Stimulated activated naive CD8-positive, alpha-beta T cell treated with anti-CD3 and anti-CD28 coated beads, Interleukin-15, Interleukin-2, amounts not matched to agents 100 U/mL and 50 U/mL, for 24 hours (primary cell): ENCODE measurements at places on chromosomes 1 and 21.

- no peak for DNase-seq
These were observed 547.9 kb upstream of the TMPRSS15 start for GRCh38 chr21:18951271-18952038.

DNA sequence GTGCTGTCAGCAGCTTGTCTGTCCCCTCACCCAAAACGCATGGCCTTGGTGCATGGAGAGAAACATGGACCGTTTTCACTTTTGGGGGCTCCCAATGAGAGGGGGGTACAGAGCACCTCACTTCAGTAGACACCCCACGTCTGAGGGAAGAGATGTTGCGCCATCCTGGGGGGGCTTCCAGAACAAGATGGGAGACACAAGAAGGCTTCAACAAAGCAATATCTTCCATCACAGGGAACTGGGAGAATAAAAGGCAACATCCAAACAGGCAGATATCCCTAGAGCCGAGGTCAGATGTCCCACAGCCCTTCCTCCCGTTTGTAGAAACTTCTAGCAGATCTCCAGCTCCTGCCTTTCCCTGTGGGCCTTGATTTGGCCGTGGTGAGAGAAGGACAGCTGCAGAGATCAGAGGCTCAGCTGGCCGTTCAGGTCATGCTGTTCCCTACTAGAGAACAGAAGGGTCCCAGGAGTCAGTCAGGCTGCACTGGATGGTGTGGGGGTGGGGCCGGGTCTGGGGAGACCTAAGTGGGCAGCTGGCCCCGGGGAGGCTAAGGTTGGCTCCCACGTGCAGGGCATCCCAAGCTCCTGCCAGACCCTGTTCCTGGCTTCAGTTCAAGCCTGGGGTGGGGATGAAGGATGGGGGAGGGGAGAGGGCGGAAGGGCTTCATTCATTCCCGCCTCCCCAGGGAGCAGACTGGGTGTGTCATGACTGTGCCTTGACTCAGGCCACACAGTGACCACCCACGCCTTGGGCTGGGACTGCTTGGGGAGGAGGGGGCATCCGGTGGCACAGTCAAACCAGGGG lies 4.4 kb downstream of the PLOD1 start:
- DNase-seq: no peak

DNA sequence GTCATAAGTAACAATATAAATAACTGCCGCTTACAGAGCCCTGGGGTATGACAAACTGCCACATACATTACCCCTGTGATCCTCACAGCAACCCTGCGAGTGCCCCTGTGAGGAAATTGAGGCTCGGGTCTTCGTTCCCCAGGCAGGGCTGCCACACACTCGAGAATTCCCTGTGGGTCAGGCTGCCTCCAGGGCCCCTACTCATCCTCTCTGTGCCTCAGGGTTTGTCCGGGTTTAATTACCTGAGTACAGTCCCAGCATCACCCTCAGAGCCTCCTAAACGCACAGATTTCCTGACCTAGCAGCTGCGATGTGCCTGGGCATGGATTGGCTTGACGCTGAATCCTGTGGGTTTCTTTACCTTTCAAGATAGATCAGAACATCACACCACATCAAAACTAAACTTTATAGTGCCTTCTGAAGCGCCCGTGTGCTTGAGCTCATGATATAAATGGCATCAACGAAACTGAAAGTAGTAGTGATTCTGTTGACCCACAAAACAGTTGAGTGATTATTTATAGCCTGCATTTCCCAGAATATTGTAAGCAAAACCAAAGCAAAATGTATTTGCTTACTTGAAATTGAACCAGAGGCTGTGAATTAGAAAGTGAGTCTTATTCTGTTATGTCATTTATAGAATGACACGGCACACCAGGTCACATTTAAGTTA lies 14.0 kb downstream of the SLC37A1 start:
- DNase-seq: peak; percentile 46

- DNase-seq: no peak
These were observed 3.4 kb upstream of the FALEC start for GRCh38 chr1:150511985-150512660.

DNA sequence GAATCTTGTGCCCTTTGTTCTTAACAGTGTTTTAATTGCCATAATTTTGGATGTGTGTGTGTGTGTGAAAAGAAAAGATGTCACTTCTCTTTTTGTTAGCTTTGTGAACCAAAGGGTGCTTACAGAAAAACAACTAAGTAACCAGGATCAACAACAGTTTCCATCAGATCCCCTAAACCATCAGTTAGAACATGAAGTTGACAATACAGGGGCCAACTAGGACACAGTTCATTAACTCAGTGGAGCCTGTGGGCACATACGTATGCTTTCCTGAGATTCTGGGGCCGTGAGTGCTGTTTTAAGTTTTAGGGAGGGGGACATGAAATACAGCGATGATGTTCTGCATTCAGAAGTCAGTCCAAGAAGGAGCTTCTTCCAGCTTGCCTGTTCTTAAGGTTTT lies 133.6 kb downstream of the TLR5 start:
- no peak for DNase-seq

DNA sequence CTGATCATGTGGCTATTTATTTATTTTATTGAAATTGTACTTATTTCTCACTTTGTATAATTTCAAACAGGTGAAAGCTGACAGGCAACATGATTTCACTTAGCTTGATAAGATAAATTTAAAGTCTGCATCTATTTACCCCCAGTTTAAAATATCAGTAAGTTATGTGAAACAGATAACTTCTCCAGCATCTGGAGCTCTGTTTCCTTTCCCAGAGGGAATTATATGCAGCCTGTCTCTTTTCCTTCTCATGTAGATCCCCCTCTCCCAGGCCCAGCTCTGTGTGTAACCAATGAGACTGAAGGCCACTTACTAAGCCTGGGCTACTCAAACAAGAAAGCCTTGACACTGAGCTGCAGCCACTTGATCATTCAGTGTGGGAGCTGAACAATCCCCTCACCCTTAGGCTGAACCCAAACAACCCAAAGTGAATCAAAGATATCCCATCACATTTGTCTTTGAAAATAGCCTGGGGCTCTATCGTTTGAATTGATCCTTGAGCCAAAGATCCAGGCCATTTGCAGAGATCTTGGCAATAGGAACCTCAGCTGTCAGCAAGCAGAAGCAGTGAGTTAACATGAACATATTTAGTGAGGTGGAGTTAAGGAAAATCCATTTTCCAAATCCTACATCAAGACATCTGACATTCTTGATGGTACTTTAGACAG lies 383.9 kb downstream of the TGFB2 start:
- DNase-seq: no peak

GRCh38 chr1:37553598-37553926 lies 531 bp downstream of the SNIP1 start:
- DNase-seq: no peak
